ENCODE measurements at places on chromosomes 16 and 17. TPM values are rescaled to one million over a fixed set of nuclear protein-coding genes. Genes with fewer than 3 reads are reported as not detected.

- no peak for DNase-seq
Measured at GRCh38 chr17:71809537-71809936, 311.3 kb upstream of the SOX9 start.

The BANP gene
- total RNA-seq, result 34.5 TPM

DNA sequence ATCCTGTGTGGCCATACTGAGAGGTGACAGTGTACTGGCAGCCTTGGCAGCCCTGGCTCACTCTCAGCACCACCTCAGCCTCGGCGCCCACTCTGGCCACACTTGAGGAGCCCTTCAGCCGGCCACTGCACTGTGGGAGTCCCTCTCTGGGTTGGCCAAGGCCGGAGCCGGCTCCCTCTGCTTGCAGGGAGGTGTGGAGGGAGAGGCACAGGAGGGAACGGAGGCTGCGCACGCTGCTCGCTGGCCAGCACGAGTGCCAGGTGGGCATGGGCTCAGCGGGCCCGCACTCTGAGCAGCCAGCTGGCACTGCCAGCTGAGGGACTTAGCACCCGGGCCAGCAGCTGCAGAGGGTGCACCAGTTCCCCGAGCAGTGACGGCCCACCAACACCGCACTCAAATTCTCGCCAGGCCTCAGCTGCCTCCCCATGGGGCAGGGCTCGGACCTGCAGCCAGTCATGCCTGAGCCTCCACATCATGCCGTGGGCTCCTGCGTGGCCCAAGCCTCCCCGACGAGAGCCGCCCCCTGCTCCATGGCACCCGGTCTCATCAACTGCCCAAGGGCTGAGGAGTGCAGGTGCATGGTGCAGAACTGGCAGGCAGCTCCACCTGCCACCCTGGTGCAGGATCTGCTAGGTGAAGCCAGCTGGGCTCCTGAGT is 184.4 kb upstream of the TOX3 start:
- DNase-seq, result no peak

The CMTM2 gene
- not detected for total RNA-seq

DNA sequence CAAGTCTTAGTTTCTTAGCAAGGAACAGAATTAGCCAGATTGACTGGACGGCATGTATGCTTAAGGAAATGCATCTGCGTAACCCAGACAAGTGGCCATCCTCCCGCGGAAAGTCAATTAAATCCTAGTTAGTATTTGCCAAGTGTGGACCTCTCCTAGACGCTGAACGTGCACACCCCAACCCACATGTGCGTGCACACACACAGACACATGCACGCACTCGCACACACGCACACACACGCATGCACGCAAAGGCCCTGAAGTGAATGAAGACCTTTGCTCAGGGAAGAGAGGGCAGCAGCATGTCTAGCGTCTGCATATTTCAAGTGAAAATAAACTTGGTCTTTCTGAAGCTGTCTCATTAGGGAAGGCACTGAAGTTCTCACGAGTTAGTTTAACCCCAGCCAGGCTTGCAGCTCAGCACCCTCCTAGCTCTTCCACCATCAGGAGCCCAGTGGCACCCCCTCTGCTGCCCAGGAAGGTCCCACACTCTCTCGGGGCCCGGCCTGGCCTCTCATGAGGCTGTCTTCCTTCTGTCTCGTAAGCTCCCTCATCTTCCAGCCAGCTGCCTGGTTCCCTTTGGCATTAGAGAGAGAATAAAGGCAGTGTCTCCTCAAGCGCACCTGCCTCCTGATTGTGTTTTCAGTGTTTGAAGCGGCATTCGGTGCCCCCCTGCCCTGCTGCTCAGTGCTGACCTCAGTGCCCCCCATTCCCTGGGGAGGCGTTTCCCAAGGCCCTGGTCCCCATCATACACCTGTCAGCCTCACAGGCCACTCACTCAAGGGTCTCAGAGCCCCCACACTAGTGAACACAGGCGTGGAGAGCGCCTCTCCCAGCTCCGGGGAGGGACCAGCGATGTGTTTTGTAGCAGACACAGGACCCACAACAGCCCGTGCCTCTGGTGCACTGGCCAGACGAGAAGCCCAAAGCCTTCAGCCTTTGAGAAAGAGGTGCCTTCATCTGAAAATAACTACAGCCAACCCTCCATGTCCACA is 52.2 kb upstream of the CHMP6 start:
- DNase-seq, result peak; percentile 5

DNA sequence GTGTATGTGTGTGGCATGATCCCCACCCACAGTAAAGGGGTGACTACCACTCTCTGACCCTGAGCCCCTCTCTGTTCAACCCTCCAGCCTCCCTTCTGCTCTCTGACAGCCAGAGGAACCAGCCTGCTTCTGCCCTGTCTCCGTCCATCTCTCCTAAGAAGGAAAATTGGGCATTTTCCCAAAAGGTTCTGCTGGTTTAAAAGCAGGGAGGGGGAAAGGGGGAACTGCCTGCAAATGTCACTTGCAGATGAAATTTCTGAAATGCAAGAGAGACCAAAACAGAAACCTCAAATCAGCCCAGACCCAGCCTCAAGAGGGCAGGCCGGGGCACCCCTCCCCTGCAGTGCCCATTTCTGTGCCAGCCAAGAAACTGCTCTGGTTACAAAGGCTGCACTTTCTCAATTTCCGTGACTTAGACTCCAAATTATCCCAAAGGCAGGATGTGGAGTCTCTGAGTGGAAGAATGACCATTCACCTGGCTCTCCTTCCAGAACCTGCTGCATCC is 197.9 kb downstream of the RBFOX3 start:
- no peak for DNase-seq

DNA sequence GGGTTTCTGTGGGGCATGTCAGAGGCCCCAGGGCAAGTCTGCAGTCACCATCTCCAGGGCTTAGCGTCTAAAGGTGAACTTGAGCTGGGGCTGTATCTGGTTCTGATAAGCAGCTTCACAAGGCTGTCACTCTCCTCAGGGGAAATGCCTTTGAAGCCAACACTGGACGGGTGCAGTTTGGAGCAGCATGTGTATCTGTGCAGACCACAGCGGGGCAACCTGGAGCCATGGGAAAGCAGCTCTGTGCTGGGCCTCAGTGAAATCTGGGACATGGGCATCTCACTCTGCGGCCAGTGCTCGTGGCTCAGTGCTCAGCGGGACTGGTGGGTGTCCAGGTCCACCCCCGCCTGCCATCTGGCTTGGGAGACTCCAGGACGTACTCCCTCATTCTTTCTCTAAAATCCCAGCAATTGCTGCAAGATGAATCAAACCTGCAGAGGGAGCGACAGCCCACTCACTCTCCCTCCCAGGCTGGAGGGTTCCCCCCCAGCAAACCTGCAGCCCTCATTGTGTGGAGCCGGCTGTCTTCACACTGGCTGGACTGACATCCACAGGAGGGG is 63.5 kb downstream of the PRMT7 start:
- no peak for DNase-seq

GRCh38 chr17:80916246-80916645 is 75.4 kb upstream of the CHMP6 start:
- DNase-seq, result no peak

GRCh38 chr17:78826836-78827509 is 13.6 kb downstream of the USP36 start:
- no peak for DNase-seq

DNA sequence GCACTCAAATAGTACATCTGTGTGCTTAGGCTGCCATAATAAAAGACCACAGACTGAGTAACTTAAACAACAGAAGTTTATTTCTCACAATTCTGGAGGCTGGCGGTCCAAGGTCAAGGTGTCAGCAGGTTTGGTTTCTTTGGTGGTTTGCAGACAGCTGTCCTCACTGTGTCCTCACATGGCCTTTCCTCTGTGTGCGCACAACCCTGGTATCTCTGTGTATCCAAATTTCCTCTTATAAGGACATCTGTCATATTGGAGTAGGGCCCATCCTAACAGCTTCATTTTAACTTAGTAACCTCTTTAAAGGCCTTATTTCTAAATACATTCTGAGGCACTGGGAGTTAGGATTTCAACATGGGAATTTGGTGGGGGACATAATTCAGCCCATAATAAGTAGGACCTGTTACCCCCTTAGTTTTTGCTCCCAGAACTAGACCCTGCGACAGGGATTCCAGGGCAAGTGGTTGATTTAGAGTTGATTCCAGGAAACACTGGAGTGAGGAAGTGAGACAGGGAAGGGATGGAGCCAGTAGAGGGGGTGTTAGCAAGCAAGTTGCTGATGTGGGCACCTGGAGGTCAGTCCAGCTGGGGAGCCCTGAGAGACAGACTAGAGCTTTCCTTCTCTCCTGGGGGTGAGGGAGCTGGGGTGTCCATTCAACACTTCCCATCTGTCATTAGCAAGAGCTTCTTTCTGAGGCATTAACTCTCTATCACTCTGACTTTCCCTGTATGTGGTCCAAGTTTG is 10.9 kb upstream of the ALKBH5 start:
- DNase-seq, result no peak

GRCh38 chr17:379531-380465 is 27.2 kb upstream of the RPH3AL start:
- DNase-seq, result no peak

The PIRT gene
- total RNA-seq, result not detected

- DNase-seq, result no peak
Measured at GRCh38 chr16:15611610-15612009, 31.3 kb downstream of the MARF1 start.

The P3H4 gene
- total RNA-seq, result 32.1 TPM

The ALOX12B gene
- 0.72 TPM for total RNA-seq

- no peak for DNase-seq
Measured at GRCh38 chr17:55563363-55563762, 52.1 kb upstream of the SMIM36 start.
